ENCODE measurements at places on chromosomes 5 and 9. TPM values are rescaled to one million over a fixed set of nuclear protein-coding genes. Genes with fewer than 3 reads are reported as not detected.

The CARTPT gene
- polyA plus RNA-seq: not detected

The PCDHA12 gene
- 12.8 TPM for polyA plus RNA-seq

The DBH gene
- not detected for polyA plus RNA-seq

The GFPT2 gene
- polyA plus RNA-seq: 7.4 TPM

The PTTG1 gene
- 42.6 TPM for polyA plus RNA-seq

The AGXT2 gene
- not detected for polyA plus RNA-seq

The MARCOL gene
- polyA plus RNA-seq: not detected

The FCN1 gene
- polyA plus RNA-seq: not detected

The RGS7BP gene
- 15.4 TPM for polyA plus RNA-seq

The CD14 gene
- polyA plus RNA-seq: 1.5 TPM

The CSF1R gene
- polyA plus RNA-seq: not detected

The TEX48 gene
- not detected for polyA plus RNA-seq

The CTNNA1 gene
- 87.9 TPM for polyA plus RNA-seq

The SNCAIP gene
- polyA plus RNA-seq: 25.6 TPM

The CXCL14 gene
- polyA plus RNA-seq: 1.1 TPM

The EQTN gene
- not detected for polyA plus RNA-seq

The IRGM gene
- not detected for polyA plus RNA-seq

The KIAA1958 gene
- 8.7 TPM for polyA plus RNA-seq

The BAAT gene
- 0.44 TPM for polyA plus RNA-seq

The RAD17 gene
- polyA plus RNA-seq: 51.8 TPM

The TXNDC8 gene
- not detected for polyA plus RNA-seq

The LAMC3 gene
- 0.04 TPM for polyA plus RNA-seq

The WDR38 gene
- polyA plus RNA-seq: not detected

The ANKRD34B gene
- 0.08 TPM for polyA plus RNA-seq

The HTR1A gene
- polyA plus RNA-seq: not detected

The UHRF2 gene
- 87.5 TPM for polyA plus RNA-seq

The POU5F2 gene
- polyA plus RNA-seq: 0.07 TPM

The PPIC gene
- not detected for polyA plus RNA-seq

The WDR31 gene
- polyA plus RNA-seq: 0.59 TPM

The IGFBPL1 gene
- 372 TPM for polyA plus RNA-seq

The FRMD3 gene
- 11.1 TPM for polyA plus RNA-seq

The ACSL6 gene
- polyA plus RNA-seq: 30.5 TPM

The SHLD3 gene
- 26.8 TPM for polyA plus RNA-seq

The KLHL3 gene
- 10.9 TPM for polyA plus RNA-seq

The PDE8B gene
- 0.22 TPM for polyA plus RNA-seq

The SPINK6 gene
- not detected for polyA plus RNA-seq

The UGT3A2 gene
- not detected for polyA plus RNA-seq

The RANBP3L gene
- 2.2 TPM for polyA plus RNA-seq

The GM2A gene
- polyA plus RNA-seq: 0.40 TPM

The GMCL2 gene
- polyA plus RNA-seq: not detected

The UQCRQ gene
- 444 TPM for polyA plus RNA-seq

The SLC27A6 gene
- polyA plus RNA-seq: 0.37 TPM

The XPA gene
- 32.3 TPM for polyA plus RNA-seq

The ANKH gene
- 9.9 TPM for polyA plus RNA-seq
